Heart left ventricle (tissue), 16 donors: ENCODE measurements at places on chromosomes 13 and 19. TPM values are rescaled to one million over a fixed set of nuclear protein-coding genes. Genes with fewer than 3 reads are reported as not detected.

DNA sequence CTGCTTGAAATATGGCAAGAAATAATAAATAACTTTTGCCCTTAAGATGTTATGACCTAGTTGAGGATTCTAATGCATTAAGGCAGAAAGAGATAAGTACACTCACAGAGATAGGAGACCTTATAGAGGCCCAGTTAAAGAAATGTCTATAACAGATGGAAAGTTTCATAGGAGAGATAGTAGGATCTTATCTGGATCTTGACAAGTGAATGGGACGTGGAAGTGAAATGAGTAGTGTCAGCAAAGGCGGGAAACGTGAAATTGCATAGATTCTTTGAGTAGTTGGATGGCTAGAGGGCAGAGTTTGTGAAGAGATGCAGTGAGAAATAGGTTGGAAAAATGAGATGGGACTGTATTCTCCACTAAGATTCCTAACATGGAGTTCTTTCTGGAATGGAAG, 71.2 kb downstream of the HS6ST3 start:
- no peak for DNase-seq

DNA sequence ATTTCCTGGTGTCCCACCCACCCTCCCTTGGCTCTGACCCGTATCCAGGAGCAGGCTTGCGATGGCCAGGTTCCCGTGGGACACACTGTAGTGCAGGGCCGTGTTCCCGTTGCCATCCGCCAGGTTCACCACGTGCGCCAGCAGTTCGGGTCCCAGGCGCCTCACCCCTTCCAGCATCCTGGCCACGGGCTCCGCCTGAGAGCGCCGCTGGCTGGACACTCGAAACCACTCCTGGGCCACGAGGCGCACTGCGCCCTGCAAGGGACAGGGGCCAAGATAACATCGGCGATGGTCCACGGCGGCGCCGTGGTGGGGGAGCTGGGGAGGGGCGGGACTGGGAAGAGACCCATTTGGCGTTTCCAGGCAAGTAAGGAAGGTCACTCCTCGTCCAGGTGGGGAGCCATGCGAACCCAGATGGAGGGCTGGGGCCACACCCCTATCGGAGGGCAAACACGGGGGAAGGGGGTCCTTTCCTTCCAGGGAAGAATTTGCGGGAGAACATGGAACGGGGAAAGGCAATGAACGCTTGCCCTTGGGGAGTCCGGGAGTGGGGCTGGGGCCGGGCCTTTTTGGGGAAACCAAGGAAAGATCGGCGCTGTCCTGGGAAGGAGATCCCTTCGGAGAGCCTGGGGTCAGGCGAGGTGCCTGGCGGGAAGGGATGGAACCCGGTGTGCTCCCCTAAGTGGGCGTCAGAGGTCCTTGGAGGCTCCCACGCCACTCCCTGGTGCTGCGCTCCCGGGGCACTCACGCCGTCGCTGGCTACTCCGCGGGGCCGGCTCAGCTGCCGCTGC, 9.9 kb downstream of the KANK3 start:
- DNase-seq: peak; percentile 78

DNA sequence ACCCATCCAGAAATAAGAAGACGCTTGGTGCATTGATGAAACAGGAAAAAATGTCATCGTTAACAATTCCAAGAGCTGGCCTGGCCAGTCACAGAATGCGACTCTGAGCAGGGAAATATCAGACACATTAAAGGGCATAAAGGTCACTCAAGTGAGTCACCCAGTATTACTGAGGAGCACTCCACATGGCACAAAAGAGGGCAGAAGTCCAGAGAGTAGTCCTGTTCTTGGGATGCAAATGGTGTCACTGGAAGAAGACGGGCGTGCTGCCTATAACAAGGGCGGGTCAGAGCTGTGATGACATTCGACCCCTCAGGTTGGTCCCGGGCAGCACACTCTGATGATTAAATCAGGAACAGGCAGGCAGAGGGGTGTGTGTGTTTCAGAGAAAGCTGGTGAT, 720.3 kb downstream of the UQCRFS1 start:
- DNase-seq: no peak

Gene SCGB2B2
- 0.77 TPM for total RNA-seq

GRCh38 chr13:42348576-42348975, 76.6 kb downstream of the AKAP11 start:
- no peak for DNase-seq

Gene SSBP4
- 89.8 TPM for total RNA-seq

Gene JSRP1
- 0.25 TPM for total RNA-seq

GRCh38 chr13:110944121-110944967, 29.5 kb upstream of the ANKRD10 start:
- peak; percentile 30 for DNase-seq

GRCh38 chr13:109938255-109938936, 152.0 kb upstream of the IRS2 start:
- DNase-seq: no peak

GRCh38 chr19:49564616-49565045, 15.7 kb downstream of the NOSIP start:
- DNase-seq: no peak

Gene FBXO17
- total RNA-seq: 1.8 TPM

- DNase-seq: no peak
These were observed 106.4 kb downstream of the ZNF486 start for GRCh38 chr19:20273376-20273775.

Gene KIR3DL2
- not detected for total RNA-seq

Gene SOX1
- total RNA-seq: not detected

DNA sequence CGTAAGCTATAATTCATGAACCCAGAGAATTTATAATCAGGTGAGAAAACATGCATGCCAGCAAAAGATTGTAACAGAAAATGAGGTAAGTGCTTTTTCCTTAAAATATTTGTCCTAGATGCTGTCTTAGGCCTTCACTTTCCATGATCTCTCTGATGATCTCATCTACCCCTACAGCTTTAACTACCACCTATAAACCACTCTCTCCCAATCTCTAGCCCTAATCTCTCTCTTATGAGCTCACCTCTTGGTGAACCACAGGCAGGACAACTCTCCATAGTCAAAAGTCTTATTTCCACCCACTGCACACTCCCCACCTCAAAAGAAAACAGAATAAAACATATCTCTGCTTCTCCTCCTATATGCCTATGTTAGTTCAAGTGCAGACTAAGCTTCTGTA, 137.1 kb downstream of the SLC7A1 start:
- no peak for DNase-seq

DNA sequence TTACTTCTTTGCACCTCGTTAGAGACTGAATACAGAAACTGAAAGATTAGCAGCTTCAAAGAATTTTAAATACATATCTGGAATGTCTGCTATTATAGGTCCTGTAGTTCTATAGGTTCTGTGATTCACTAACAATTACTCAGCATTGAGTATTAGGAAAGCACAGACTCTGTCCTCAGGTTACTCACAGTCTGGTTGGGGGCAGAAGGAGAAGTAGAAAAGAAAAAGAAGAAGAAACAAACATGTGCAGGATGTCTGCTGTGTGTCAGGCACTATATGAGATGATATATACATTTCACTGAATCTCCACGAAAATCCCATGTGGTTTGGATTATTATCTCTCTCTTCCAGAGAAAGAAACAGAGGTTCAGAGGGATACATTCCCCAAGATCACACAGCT, 40.1 kb downstream of the SERTM1 start:
- no peak for DNase-seq

DNA sequence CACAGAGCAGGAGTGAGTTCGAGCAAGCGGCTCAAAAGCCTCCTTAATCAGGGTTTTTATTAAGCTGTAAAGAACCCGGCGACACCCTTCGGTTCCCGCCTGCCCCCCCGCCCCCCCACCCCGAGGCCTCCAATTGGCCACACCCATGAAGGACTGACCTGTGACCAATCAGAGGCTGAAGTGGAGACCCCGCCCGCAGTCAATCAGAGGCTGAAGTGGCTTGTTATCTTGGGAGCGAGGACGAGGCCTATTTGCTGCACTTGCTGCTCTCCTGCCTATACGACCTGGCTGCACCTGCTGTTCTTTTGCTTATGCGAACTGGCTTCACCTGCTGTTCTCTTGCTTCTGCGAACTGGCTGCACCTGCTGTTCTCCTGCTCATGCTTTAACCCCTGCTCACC, 844.9 kb downstream of the OLFM4 start:
- no peak for DNase-seq

Gene EPSTI1
- 7.8 TPM for total RNA-seq

DNA sequence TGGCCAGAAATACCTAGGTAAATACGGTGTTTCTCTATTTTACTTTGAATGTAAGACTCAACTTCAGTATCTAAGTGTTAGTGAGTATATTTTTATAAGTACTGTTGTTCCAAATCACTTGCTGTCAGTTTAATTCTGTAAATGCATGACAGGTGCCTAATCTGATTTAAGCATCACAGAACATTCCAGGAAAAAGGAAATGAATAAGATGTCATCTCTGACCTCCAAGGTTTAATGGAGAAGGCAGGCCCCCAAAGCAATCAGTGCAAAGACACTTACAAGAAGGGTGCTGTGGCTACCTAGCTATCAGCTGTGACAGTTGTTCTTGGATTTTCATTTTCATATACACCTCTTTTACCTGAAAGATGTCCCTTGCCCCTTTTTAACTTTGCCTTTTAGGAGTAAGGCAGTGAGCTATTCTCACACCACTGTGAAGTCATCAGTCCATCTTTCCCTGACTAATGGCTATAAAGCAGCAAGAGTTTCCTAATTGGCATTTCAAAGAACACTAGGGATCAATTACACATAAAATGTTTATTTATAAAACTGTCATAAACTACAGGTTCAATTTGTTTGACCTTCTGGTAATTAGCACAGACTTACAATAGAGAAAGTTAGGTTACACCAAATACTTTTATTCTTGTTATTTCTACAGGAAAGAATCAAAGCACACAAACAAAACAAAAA, 427.6 kb downstream of the SPRY2 start:
- DNase-seq: no peak

GRCh38 chr19:18364826-18365528, 21.0 kb upstream of the GDF15 start:
- no peak for DNase-seq

GRCh38 chr13:112870737-112871287, 98.2 kb upstream of the MCF2L start:
- peak; percentile 22 for DNase-seq

- DNase-seq: no peak
These were observed at the start of gene LGALS13 for GRCh38 chr19:39602224-39602623. Gene LGALS13, plus strand, starts transcription at chr19:39602524. Its CDS starts 45 bp downstream, at chr19:39602569.

GRCh38 chr13:20219577-20219976, 12.5 kb downstream of the GJB6 start:
- no peak for DNase-seq

DNA sequence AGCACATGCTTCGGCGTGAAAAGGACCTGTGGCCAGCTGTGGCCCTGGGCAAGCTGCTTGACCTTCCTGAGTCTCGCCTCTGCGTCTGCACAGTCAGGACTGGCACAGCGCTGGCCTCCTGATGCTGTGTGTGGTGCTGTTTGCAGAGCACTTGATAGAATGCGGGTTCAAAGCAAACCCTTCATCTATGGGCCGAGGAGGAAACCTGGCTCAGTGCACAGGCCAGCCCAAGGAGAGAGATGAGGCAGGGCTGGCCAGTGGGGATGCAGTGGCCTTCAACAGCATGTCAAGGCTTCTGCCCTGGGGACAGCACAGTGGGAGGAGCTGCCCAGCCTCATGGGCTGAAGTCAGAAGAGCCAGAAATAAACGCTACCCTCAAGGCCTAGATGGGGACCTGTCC, 21.3 kb upstream of the VSTM2B start:
- DNase-seq: no peak

Gene KL
- 2.4 TPM for total RNA-seq

GRCh38 chr19:54338521-54338920, 441 bp downstream of the LILRA4 start:
- no peak for DNase-seq

Gene ADM5
- not detected for total RNA-seq

DNA sequence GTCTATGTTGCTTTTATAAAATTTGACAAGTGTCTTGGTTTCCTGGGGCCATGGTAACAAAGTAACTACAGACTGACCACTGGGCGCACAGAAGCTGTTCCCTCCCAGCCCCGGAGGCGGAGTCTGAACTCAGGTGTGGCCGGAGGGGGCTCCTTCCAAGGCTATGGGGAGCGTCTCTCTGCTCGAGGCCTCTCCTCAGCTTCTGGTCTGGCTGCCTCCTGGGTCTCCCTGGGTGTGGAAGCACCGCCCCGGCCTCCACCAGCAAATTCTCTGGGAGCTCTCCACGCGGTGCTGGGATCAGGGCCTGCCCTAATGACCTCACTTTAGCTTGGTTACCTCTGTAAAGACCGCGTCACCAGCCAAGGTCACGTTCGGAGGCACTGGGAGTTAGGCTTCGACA, 45.7 kb upstream of the F7 start:
- DNase-seq: peak; percentile 51

GRCh38 chr19:4429256-4429655, 26.8 kb downstream of the CHAF1A start:
- DNase-seq: no peak

DNA sequence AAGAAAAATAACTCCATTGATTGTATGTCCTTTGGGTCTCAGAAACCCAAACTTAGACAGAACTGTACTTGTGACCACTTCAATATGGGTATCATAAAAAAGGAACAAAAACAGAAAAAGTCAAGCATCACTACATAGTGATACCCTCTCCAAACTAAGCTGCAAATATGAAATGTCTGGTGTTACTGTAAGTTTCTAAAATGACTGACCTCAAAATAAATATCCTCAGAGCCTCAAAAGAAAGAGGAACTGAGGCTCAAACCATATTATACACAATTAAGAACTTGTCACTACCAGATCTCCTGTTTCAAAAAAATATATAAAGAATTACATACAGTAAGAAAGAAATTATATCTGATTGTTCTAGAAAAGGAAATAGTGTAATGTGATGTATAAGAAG, 787.9 kb upstream of the KLHL1 start:
- no peak for DNase-seq

- DNase-seq: no peak
These were observed 692 bp downstream of the ZNF234 start for GRCh38 chr19:44142059-44142433.

GRCh38 chr13:44576351-44577235, 463 bp upstream of the TSC22D1 start:
- no peak for DNase-seq
